ENCODE measurements at places on chromosomes 2 and 18.

- DNase-seq, result no peak
Observed at GRCh38 chr2:68855550-68855949, 15.6 kb downstream of the BMP10 start.

DNA sequence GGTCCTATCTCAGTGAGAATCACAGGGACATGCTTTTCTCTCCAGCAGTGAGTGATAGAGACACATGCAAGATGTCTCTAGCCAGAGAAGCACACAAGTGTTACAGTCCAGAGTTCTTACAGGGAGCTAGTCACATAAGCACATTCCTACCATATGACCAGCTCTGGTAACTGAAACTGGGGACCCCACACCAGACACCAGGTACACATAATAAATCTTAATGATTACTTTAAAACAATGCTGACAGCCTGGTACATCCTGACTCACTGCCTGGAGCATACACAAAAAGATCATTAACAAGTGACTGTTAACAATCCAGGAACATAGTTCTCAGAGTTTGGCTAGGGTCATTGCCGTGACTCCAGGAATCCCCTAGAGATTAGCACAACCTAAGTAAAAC is 53.6 kb downstream of the GALNT1 start:
- no peak for DNase-seq

- no peak for DNase-seq
Observed at GRCh38 chr18:8056723-8057122, 489.6 kb downstream of the PTPRM start.

- DNase-seq, result no peak
Observed at GRCh38 chr18:28766721-28767120, 589.8 kb upstream of the CDH2 start.

DNA sequence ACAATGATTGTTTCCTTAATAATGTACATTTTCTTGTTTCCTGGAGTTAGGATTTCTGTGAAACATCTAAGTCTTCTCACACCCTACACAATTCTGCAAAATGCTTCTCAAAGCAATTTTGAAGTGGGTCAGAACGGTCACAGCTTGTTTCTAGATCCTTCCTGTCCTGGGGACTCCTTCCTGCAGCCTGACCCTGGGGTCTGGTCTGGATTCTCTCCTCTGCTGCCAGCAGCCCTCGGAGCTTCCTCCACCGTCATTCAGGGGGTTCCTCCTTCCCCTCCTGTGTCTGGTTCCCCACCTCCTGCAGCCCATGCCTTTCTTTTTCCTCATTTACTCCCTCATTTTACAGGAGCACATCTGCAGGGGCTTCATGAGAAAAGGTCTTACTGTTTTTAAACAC is 322.1 kb downstream of the AGPS start:
- no peak for DNase-seq

DNA sequence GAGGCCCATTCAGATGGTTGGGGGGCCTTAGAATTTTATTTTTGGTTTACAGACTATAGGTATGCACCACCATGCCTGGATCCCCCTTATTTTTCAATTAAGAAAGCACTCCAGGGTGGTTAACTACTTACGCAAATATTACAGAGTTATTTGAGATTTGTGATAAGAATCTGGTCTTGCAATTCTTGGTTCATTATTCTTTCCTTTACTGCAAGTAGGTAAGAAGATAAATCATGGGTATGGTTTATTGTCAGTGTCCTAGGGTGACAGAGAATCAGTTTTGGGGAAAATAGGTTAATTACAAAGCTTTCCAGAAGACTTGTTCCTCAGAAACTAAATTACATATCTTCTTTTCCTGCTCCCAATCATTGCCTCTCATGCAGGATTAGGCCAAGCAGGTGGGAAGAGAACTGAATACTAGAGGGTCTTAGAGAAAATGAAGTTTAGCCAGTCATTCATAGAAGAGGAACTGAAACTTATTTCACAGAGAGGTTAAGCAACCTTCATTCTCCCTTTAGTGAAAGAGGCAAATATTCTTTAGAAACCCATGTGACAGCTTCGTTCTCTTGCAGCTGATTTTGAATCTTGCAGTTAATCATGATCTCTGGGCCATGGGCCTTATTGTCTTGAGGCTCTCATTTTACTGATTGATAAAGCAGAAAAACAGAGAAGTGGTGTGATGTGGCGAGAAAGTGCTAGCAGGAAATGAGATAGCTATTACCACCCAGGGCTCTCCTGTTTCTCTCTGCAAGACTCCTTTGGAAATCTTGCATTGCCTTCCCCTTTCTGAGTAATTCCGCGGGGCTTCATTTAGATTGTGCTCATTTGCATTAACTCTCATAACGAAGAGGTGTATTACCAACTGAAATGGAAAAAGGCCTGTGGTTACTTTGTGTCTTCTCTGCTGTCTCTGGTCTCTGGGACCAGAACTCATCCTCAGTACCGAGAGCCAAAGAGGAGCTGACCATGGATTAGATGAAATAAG is 44.8 kb upstream of the ARHGAP25 start:
- no peak for DNase-seq

DNA sequence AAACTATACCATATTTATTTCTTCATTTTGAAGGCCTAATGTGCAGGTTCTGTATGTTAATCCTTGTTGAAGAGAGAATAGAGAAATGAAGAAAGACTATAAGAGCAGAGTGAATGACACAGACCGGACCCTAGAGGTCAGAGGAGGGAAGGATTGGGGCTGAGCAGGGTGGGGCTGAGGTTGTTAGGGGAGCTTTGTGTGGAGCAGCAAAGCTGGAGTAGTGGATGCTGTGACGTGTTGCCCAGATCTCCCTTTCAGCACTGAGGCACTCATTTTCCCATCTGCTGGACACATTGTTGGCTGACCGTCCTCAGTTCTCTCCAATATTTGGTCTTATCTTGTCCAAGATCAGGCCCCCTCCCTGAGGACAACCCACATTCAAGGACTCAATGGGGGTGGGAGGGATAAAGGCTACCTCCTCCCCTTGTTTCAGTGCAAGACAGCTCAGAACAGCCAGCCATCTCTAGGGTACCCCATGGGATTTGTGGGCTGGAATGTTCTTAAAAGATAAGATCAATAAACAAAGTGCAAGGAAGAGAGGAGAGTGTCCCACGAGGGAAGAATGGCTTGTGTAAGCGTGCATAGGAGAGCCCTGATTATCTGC is 143.6 kb downstream of the TDRD15 start:
- DNase-seq, result no peak

DNA sequence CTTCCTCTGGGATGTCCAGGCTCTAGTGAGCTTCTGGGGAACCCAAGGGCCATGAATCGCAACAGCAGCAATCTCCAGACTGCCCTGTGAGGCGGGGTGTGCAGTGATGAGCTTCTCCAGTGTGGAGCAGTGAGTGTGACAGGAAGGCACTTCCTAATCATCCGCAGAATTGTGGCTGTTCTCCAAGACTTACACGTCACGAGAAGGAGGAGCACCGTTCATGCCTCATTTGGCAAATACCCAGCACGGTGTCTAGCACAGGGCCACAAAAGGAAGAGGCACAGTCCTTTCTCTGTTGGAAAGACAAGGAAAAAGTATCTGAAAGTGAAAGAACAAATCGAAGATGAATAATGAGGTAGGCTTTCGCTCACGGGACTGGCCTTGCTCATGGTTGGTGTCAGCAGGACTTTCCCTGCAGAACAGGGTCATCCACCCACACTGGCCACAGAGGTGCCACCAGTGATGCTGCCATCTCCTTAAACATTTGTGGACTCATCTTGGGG is 125.1 kb upstream of the HAAO start:
- no peak for DNase-seq

DNA sequence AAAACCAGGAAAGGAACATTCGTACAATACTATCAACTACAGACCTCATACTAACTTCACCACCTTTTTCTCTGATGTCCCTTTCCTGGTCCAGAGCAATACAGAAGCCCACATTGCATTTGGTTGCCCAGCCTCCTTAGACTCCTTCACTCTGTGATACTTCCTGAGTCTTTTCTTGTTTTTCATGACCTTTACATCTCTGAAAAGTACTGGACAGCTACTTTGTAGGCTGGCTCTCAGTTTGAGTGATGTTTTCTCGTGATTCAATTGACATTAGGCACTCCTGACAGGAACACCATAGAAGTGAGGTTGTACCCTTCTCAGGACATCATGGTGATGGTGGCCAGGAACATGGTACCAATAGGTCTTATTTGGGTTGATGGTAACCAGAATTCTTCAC is 185.9 kb upstream of the SLC39A10 start:
- no peak for DNase-seq

DNA sequence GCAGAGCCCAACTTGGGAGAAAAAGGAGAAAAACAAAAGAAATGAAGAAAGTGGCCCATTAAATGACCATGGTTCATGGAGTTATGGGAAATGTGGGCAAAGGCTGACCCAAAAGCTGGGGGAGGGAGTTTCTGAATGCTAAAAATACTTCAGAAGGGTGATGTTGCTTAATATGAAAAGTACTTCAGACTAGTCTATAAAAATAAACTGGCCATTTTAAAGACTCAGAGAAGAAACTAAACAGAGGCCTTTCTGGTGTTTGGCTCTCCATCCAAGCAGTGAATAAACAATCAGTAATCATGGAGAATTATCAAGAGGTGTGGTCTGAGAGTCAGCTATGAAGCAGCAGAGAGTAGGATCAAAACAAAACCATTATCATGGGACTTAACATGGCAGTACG is 160.8 kb upstream of the MAPRE2 start:
- no peak for DNase-seq

- no peak for DNase-seq
Observed at GRCh38 chr2:222930862-222931261, 70.0 kb downstream of the ACSL3 start.

GRCh38 chr2:118968042-118968441 is 26.0 kb downstream of the MARCO start:
- DNase-seq, result no peak

DNA sequence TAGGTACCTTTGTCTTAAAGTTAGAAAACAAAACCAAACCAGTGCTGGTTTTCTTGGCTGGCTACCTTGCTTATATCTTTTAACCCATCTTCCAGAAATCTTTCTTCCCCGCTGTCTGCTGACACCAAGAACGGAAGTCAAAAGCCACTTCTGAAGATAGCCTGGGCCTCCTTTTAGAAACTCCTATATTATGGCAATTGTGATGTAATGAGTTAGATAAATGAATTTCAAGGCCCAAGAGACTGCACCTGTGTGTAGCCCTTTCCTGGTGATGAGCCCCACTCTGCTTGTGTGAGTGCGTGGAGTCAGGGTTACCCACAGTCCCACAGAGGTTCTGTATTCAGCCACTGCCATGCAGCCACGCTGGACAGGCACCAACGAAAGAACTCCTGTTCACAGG is 60.7 kb downstream of the ARMC9 start:
- DNase-seq, result no peak

GRCh38 chr18:6031002-6031401 is 135.7 kb upstream of the TMEM200C start:
- DNase-seq, result no peak

GRCh38 chr2:232319067-232319802 is 59.3 kb upstream of the ALPP start:
- no peak for DNase-seq

- no peak for DNase-seq
Observed at GRCh38 chr2:197846777-197847176, 42.4 kb downstream of the PLCL1 start.

DNA sequence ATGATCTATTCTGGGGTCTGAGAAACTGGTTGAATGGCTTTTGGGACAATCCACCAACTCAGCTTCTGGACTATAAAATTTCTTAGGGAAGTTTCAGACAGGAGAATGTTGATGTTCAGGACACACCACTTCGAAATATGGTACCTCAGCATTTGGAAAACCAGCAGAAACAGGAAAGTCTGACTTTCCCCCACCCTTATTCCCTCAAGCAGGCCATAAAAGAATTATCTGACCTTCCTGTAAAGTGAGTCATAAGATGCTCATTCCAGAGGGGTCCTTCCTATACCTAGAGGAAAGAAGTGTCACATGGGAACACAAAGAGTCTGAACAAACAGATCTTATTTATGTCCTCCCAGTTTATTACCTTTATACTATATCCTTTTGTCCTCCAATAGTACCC is 415.0 kb downstream of the CPS1 start:
- DNase-seq, result no peak

DNA sequence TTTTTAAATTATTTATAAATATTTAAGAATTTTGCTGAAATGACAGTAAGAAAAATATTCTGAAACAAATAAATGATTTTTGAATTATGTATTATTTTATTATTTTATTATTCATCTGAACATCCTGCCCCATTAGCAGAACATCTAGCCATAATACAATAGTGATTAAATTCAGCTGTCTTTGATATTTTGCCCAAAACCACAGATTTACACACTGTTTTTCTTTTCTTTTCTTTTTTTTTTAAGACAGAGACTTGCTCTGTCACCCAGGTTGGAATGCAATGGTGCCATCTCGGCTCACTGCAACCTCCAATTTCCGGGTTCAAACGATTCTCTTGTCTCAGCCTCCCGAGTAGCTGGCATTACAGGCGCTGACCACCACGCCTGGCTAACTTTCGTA is 1.9 kb upstream of the SCYGR1 start:
- no peak for DNase-seq

GRCh38 chr2:201642086-201642578 is 1.2 kb downstream of the TMEM237 start:
- DNase-seq, result no peak

- DNase-seq, result no peak
Observed at GRCh38 chr2:135225781-135226180, 173.7 kb downstream of the RAB3GAP1 start.

- peak; percentile 88 for DNase-seq
Observed at GRCh38 chr2:219997341-219997851, 370.0 kb downstream of the SLC4A3 start.

- DNase-seq, result no peak
Observed at GRCh38 chr2:76977846-76978727, 544.1 kb downstream of the LRRTM4 start.

GRCh38 chr18:27608742-27609141 is 423.6 kb upstream of the CHST9 start:
- no peak for DNase-seq

DNA sequence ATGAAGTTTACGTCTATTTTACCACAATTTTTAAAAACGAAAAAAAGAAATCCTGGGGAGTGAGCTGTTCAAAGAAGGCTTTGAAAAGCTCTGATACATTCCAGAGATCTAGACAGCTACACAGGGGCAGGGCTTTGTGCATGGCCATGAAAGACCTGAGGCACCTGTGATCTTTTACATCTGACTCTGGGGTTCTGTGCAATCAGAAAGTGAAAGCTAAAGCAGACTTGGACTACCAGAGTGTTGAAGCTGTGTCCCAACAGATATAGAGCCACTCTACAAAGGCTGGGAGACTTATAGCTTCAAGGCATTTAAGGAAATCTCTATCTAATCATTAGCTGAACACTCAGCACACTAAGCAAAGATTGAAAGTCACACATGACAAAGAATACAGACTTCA is 34.1 kb downstream of the PARD6G start:
- DNase-seq, result no peak

GRCh38 chr2:6398421-6398820 is 467.3 kb downstream of the CMPK2 start:
- DNase-seq, result no peak

GRCh38 chr2:225017713-225018112 is 24.6 kb downstream of the DOCK10 start:
- no peak for DNase-seq

GRCh38 chr18:79246309-79247108 is 149.2 kb upstream of the NFATC1 start:
- peak; percentile 72 for DNase-seq
